ENCODE measurements at places on chromosomes 4 and X.

DNA sequence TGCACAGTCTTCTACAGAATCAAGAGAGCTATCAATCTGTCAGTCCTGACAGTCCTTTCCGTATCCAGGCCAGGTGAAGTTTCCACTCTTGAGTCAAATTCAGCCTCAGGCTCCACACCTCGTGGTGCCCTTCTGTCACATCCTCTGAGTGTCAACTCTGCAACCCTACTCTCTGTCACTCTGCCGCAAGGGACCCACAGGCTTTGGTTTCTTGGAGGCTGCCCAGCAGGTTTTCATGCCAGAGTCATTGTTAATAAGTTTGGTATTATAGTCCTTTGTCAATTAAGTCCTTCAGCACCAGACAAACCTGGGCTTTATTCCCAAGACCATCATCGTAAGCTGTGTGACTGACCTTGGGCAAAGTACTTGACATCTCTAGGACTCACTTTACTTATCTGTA lies 83.4 kb upstream of the KLHL13 start:
- DNase-seq: no peak

- no peak for DNase-seq
Measured at GRCh38 chr4:37988670-37989069, 28.5 kb downstream of the PTTG2 start.

- DNase-seq: no peak
Measured at GRCh38 chrX:817759-818300, 187.2 kb downstream of the SHOX start.

GRCh38 chr4:135120195-135120594 lies 918.6 kb upstream of the PABPC4L start:
- no peak for DNase-seq

DNA sequence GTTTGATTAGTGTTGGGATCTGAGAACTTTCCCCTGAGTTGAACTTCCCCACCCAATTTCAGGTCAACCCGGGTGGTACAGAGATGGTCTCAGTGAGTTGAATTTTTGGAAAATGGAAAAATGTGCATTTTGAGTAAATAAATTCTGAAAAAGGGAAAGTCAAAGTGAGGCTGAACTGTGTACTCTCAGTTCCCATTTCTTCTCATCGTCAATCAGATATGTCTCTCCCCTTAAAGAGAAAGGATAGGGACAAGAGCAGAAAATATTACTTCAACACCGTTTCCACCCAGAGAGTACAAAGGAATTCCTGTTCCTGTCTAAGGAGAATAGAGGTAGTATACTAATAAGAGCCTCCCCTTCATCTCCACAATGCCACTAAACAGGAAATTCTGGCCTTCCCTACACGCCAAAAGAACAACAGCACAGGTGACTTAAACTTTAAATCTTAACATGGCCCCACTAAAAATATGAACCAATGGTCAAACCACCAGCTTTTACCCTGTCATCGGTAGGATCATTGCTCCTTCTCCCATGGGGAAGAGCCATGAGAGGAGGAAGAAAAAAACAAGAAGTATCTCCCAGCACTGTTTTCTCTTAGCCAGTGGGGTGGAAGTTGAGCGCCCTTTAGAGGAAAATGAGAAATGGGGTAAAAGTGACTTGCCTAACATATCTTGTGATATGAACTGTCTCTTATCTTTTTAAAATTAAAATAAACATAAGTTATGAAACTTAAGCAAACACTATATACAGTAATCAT lies 30.3 kb downstream of the BMP3 start:
- no peak for DNase-seq
